Activated naive CD4-positive, alpha-beta T cell treated with anti-CD3 and anti-CD28 coated beads, Interleukin-2, amount 50 U/mL, for 72 hours (primary cell): ENCODE measurements at places on chromosomes 12 and 14. TPM values are rescaled to one million over a fixed set of nuclear protein-coding genes. Genes with fewer than 3 reads are reported as not detected.

Gene GPR135
- total RNA-seq, result 1.6 TPM

- DNase-seq, result no peak
Measured at GRCh38 chr14:32764131-32764530, 174.5 kb upstream of the NPAS3 start.

DNA sequence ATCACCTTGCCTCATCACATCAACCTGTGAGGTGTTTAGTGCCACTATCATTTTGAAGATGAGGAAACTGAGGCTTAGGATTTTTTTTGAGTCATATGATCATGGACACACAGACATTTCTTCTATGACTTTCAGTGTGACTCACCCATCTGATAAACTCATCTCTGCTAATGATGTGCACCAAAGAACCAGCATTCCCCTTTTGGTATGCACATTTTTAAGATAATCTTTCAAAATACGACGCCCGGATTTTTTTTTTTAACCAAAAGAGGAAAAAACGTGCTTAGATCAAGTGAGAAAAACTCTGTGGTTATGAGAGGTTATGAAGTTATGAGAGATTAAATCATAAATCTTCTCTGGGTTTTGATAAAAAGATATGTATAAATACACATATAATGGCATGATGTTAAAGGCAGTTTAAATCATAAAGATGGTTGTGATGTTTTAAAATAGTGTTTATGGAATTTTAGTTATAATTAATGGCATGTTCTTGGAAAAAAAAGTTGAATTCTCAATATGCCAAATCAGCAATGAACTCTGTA is 948.1 kb downstream of the TMTC2 start:
- no peak for DNase-seq

DNA sequence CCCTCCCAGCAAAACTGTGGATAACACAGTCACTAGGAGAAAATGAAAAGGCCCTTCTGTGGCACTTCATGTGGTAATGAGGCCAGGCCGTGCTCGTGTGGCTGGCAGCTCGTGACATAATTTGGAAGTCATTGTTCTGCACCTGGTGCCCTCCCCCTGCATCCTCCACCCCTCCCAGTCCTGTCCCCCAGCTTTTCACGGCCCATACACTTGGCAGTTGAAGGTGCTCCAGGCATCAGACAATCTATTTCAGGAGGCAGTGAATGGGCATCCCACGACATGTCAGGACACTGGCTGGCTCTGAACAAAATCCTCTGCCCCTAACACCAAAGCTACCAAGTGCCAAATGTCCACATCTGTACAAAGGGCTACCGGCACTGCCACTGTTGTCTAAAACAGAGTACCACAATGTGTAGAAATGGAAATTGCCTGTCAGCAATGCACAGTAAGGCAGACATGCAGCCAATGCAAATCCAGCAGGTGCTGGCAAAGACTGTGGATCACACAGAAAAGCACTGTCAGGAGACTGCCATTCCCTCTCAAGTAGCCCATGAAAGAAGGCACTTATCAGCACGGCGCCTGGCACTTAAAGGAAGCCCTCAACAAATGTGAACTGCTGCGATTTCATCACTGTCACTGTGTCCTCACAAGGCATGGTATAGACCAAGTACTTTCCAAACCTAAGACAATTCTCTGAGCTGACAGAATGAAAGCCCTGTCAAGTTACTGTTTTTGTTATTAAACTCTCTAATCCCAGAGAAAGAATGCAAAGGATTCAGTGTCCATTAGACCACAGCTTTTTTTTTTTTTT is 39.1 kb downstream of the CORO1C start:
- DNase-seq, result peak; percentile 59

- no peak for DNase-seq
Measured at GRCh38 chr14:52987514-52987913, 36.7 kb upstream of the FERMT2 start.

- DNase-seq, result peak; percentile 53
Measured at GRCh38 chr14:92973261-92973797, 50.4 kb downstream of the CHGA start.

GRCh38 chr12:26096036-26096435 is 28.8 kb downstream of the BHLHE41 start:
- DNase-seq, result no peak

Gene CYP27B1
- total RNA-seq, result 7.6 TPM

GRCh38 chr12:25496098-25496587 is 56.9 kb downstream of the LMNTD1 start:
- no peak for DNase-seq

DNA sequence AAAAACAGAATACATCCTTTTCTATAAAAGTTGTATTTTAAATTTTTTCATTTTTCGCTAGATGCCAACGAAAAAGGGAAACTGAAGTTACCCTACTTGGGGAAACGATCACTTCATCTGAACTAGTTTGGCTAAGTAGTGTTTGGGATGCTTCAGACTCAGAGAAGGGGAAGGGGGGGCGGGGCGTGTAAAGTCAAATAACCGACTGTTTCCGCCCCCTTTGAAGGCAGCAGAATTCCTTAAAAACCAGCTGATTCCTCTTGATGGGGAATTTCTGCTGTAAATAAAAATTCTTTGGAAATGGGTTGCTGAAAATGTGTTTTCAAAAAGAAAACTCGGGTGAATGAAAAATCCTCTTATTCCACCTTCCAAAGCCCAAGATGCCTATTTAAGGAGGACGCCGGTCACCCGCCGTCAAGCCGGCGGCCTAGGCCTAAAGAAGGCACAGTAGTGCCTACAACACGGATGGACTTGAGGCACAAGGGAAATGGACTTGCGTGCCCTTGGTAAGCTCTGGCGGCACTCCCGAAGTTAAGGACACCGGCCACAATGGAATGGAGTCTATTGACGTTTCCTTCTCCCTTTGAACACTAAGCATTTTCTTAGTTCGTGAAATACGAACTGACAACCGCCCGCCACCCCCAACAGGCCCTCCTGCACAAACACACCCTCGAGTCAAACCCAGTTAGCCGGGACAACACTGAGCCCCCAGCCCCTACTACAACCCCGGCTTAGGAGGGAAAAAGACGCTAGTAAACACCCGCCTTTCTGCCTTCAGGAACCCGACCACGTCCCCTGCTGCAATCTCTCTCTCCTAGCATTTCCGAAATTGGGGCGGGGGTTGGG is 1.9 kb downstream of the ATXN2 start:
- DNase-seq, result no peak

DNA sequence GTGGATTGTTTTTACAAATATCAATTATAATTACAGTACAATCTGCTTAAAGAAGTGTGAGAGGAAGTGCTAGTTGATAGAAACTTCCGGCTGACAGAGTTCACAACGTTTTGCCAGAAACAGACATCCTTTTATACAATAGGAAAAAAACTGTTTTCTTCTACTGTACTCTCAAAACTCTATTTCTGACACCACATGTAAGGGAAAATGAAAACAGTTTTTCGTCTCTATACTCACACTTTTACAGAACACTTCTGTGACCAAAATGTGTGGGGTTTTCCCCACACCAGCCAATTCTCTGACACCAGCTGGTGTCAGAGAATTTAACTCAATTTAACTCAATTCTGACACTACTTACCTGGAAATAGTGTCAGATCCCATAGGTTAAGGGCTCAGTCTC is 24.2 kb upstream of the HIF1A start:
- DNase-seq, result no peak

DNA sequence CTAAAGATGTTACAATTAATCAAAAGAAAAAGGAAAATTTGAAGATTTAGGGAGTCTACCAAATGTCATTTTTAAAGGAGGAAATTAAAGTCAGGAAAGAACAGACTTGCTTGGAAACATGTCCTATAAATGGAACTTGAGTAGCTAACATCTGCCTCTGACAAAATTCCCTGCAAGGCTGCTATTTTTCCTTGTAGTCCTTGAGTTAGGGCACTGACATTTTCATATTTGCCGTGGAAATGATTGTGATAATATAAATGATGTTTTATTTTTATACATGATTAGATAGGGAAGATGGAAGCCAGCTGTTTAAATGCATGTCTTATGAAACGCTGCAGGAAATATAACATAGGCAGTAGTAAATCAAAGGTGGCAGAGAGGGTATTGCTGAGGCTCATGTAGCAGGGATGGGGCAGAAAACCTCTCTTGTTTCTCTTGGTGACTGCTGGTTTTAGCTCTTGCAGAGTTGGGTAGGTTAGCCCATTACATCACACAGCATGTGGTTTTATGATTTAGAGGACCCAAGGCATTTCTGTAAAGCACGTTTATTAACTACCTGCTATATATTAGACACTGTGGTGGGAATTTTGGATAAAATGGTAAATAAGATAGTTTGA is 21.7 kb downstream of the NUBPL start:
- no peak for DNase-seq

DNA sequence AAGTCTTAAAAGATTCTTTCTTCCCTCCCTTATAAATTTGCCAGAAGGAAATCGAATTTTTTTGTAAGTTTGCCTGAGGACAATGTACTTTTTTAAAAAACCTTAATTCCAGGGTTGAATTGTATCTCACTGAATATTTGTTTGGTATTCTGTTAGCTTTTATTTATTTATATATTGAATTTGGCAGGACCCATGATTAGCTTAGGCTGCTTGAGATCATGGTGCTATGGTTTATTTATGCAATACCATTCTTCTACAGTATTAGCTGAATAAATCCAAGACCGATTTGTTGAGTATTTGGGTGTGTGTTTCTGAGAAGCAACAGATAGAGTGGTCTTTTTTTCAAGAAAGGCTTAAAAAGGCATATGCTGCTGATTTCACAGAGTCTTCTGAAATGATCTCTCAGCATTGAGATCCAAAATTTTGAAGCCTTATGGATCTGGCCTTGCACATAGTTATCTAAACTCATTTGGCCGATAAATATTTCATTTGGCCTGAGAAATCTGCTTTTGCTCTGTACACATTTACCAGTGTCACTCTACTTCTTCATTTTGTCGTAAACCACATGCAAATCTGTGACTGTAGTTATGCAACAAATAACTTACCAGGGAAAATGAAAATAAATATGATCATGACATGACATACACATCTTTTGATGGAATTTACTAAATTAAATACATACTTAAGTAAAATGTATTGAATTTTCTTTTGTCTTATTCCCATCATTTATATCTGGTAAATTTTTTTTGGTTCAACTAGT is 265.8 kb upstream of the FLRT2 start:
- DNase-seq, result no peak

Gene FAM234B
- total RNA-seq, result 6.2 TPM

DNA sequence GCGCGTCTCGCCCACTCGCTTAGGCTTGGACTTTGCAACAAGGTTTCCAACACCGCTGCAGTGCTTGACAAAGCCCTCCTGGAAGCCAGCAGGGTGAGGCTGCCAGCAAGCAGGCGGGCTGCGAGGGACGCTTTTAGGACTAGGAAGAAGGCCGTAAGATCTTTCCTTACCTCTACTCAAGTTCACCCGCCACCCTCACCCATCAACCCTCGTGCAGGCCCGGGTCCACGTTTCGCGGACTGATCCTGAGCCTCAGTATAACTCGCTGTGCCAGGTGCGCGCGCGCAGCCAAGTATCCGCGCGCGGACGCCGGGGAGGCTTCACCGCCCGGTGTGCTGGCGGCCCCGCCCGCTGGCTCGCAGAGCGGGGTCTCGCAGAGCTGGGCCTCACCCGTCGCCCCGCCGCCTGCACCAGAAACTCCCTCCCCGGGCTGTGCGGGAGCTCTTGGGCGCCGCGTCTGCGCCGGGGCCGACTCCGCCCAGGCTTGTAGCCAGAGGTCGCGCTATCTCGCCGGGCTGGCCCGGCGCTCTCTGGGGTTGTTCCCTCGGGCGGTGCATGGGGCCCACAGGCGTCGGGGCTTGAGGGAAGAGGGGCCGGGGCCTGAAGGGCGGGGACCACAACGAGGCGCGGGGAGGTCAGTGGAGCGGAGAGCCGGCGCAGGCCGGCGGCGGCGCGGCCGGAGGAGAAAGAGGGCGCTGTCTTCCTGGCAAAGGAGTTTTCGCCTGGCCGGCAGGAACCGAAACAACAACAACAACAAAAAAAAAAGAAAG is 7.6 kb upstream of the SIX1 start:
- no peak for DNase-seq

Gene OAS2
- 199 TPM for total RNA-seq

DNA sequence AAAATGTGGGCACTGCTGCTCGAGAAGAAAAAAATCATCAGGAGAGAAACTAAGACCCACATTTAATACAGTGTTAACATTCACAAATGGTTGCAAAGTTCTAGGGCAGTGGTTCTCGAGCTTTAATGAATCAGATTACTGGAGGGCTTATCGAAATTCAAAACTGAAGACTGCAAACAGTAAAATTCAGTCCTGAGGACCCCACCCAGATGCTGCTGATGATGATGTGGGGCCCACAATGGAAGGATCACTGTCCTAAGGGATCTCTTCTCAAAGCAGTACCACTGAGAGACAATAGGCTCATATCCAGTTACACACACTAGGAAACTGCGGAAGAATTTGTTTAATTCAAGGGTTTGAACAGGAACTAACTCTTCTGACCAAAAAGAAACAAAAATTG is 31.4 kb downstream of the DICER1 start:
- no peak for DNase-seq

DNA sequence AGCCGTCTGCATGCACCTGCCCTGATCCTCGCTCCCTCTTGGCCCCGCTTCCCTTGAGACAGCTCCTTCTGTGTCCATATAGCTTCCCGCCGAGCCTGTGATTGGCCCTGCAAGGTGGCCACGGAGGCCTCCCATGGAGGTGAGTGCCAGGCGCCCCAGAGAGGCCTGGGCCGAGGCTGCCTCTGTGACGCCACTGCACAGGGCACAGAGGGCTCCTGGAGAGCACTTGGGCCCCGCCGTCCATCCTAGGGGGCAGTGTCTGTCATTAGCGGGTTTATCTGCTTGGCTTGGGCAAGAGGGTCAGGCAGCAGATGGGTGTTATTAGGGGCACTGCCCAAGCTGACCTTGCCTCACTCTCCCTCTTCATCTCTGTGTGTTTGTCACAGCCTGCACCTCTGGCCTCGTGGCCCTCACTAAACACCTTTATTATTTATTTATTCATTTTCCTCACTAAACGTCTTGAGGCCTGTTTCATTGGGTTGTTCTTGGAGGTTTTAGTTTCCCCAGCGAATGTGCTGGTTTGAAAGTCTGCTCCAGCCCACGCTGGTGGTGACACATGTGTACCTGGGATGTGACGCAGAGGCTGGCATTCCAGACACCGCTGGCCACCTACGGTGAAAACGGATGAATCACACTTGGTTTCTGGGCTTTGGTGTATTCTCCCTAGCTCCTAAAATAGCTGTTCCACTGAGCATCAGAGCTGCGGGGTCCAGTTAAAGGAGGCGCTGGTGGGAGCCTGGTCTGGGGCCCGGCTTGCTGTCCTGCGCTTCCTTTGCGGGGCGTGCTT is 5.9 kb downstream of the ZFYVE21 start:
- no peak for DNase-seq

DNA sequence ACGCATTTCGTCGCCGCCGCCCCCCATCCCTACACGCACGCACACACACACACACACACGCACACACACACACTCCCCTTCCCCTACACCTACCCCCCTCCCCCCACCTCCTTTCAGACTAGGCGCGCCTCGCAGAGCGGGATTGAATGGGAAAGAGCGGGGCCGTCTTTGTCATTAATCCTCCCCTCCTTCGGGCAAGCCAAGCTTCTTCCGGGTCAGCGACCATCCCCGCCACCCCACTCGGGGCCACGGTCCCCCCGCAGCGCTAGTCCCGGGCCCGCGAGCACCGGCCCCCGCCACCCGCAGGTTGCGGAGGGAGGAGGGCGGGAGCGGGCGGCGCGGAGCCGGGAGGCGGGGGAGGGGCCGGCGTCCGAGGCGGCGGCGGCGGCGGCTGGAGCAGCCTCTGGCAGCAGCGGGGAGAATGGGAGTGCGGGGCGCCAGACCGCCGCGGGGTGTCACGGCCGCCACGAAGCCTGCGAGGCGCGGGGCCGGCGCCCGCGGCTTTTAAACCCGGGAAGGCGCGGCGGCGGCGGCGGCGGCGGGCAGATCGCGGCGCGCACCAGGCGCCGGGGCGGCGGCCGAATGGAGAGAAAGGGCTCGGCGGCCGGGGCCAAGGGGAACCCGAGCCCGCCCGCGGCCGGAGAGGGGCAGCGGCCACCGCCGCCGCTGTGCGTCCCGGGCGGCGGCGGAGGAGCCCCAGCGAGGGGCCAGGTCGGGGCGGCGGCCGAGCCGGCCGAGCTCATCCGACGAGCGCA is at the start of gene TTC9:
Gene TTC9, plus strand, starts transcription at position 369 of the 755 bp plus-strand sequence. Its CDS starts 214 bp downstream, at position 583.
- DNase-seq, result peak; percentile 33
